ENCODE measurements at places on chromosomes 12 and 14. TPM values are rescaled to one million over a fixed set of nuclear protein-coding genes. Genes with fewer than 3 reads are reported as not detected.
A peak's percentile ranks its signal among the peaks of the same experiment; 100 is the strongest.

- H3K27me3 ChIP-seq, result no peaks in the 10 kb centered on the region
- no peaks in the 10 kb centered on the region for H3K36me3 ChIP-seq
- H3K4me1 ChIP-seq, result no peaks in the 10 kb centered on the region
- no peak overlapping the region for H3K27ac ChIP-seq
- no peak for DNase-seq
Observed at GRCh38 chr12:7265251-7265650, 38.6 kb upstream of the ACSM4 start.

- peaks cover 8% of the 10 kb centered on the region for H3K4me1 ChIP-seq
- H3K36me3 ChIP-seq, result no peaks in the 10 kb centered on the region
- no peak overlapping the region for H3K4me3 ChIP-seq
- no peaks in the 10 kb centered on the region for H3K27me3 ChIP-seq
- H3K27ac ChIP-seq, result no peak overlapping the region
Observed at GRCh38 chr12:94374124-94374523, 85.5 kb downstream of the CEP83 start.

DNA sequence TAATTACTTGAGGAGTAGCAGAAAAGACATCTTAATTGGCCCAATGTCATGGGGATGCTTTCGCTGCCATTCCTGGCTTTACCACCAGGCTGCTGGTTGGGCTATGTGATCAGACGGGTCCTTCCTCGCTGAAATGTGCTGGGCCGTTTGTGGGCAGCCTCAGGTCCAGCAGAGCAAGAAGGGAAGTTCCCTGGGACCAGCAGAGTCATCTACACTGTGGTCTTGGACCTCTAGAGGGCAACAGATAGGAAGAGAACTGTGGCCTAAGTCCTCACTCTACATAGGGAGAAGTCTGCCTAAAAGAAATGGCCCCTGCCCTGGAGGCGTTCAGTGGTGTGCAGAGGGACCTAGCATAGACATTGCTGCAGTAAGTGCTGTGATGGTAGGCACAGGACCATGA, 10.9 kb downstream of the EVL start:
- H3K27me3 ChIP-seq, result no peaks in the 10 kb centered on the region
- no peak overlapping the region for H3K4me3 ChIP-seq
- H3K4me1 ChIP-seq, result peaks cover 63% of the 10 kb centered on the region
- no peak for DNase-seq
- H3K27ac ChIP-seq, result peak overlapping the region; percentile 20

- no peak overlapping the region for H3K4me3 ChIP-seq
- H3K27ac ChIP-seq, result no peak overlapping the region
- H3K27me3 ChIP-seq, result no peaks in the 10 kb centered on the region
Observed at GRCh38 chr12:88420457-88420856, 159.8 kb downstream of the KITLG start.

DNA sequence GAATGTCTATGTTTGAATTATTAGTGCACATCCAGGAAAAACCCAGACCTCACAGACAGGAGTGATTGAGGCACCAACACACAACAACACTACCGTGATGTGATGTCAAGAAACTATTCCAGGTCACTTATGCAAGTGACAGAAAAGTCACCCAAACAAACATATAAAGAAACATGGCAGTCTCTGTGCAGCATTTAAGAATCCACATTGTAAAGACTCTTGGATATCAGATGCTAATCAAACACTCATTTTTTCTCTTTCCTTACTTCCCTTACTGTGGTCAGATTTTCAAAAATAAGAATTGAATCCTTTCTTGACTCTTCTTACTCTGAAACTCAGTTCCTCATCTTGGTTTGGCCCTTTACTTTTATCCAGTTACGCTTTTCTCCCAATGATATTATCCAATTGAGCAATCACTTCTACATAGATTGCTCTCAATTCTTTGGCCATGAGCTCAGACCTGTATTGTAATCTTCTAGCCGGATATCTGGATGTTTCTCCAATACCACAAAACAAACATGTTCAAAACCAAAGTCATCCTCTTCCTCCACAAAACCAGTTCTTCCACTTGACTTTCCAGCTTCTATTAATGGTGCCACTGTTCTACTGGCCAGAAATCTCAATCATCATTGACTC, 115.4 kb downstream of the DUSP6 start:
- H3K4me1 ChIP-seq, result no peaks in the 10 kb centered on the region
- H3K36me3 ChIP-seq, result no peaks in the 10 kb centered on the region
- no peak for DNase-seq
- H3K4me3 ChIP-seq, result no peak overlapping the region
- H3K27ac ChIP-seq, result no peak overlapping the region
- H3K27me3 ChIP-seq, result no peaks in the 10 kb centered on the region

DNA sequence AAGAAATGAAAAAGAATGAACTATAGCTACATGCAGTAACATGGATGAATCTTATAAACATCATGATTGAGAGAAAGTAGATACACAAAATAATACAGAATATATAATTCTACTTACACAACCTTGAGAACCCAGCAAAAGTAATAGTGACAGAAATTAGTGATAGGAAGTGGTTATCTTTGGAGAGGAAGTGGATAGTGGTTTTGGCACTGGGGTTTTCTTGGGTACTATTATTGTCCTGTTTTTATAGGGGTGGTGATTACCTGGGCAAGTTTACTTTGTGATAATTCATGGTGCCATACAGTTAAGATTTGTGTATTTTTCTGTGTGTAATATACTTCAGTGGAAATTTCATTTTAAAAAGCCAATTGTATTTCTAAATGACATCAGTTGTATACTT, 352.7 kb downstream of the AEBP2 start:
- no peak for DNase-seq
- no peaks in the 10 kb centered on the region for H3K4me1 ChIP-seq
- no peak overlapping the region for H3K4me3 ChIP-seq
- H3K36me3 ChIP-seq, result no peaks in the 10 kb centered on the region
- H3K27ac ChIP-seq, result no peak overlapping the region

DNA sequence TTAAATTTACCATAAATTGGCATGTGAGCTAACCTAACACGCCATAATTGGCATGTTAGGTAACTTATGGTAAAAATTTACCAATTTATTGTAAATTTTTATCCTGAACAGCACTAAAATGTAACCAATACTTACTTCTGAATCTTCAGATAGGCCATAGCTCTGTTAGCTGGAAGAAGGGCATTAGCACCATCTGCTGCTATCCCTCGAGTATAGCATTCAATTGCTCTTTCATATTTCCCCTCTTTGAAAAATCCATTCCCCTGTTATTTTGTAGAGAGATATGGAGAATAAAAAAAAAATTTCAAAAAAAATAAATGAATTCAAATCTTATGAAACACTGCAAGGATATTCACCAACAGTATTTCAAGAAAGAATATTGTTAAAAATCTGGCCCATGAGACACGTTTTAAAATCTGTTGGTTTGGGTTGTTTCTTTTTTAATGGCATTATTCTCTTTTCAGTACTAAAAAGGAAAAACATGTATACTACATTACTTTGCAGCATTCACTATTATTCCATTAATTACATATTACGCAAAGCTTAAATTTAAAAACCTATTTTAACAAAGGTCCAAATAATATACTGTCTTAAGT, 19.1 kb downstream of the RPAP3 start:
- peaks cover 1% of the 10 kb centered on the region for H3K36me3 ChIP-seq
- H3K4me1 ChIP-seq, result no peaks in the 10 kb centered on the region
- H3K4me3 ChIP-seq, result no peak overlapping the region
- no peaks in the 10 kb centered on the region for H3K27me3 ChIP-seq
- DNase-seq, result no peak

GRCh38 chr12:20127413-20127812, 240.9 kb upstream of the PDE3A start:
- H3K27me3 ChIP-seq, result no peaks in the 10 kb centered on the region
- H3K27ac ChIP-seq, result no peak overlapping the region
- H3K4me1 ChIP-seq, result no peaks in the 10 kb centered on the region
- H3K4me3 ChIP-seq, result no peak overlapping the region
- DNase-seq, result no peak

- no peaks in the 10 kb centered on the region for H3K36me3 ChIP-seq
- DNase-seq, result peak; percentile 20
- H3K27ac ChIP-seq, result peak overlapping the region; percentile 77
- peaks cover 35% of the 10 kb centered on the region for H3K4me1 ChIP-seq
- no peak overlapping the region for H3K4me3 ChIP-seq
Observed at GRCh38 chr12:103881261-103881660, 40.2 kb upstream of the NT5DC3 start.

DNA sequence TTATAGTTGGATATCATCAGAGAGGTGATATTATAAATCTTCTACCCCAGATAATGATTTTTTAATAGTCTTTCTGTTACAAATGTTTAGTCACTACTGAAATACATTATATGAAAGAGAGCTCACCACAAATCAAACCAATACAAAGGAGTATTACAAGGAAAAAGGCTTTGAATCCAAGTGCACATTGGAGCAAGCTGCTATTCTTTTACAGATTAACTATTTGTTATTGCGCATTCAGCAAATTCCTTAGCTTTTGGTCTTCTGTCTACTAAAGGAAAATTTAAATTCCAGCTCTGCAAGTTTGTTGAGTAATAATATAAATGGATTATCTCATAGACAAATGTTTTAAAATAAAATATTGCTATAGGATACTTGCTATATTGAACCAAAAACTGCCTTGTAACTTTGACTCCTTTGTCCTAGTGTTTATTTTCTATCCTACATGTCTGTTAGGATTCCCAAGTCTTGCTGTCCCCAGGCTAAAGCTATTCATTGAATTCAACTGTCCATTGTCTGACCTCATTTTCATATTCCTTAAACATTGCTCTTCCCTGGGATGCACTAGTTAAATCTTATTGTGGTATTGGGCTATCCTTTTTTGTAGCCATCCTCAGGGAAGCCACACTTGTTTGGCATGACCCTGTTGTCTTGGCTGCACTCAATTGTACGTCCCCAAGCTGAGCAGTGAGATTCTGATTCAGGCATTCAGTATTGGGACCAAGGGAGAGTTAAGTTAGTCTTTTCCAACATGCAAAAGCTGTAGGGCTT, 41.5 kb downstream of the PDE3A start:
- H3K4me1 ChIP-seq, result no peaks in the 10 kb centered on the region
- no peaks in the 10 kb centered on the region for H3K36me3 ChIP-seq
- no peak for DNase-seq
- no peaks in the 10 kb centered on the region for H3K27me3 ChIP-seq
- H3K4me3 ChIP-seq, result no peak overlapping the region

- H3K4me3 ChIP-seq, result no peak overlapping the region
- H3K27ac ChIP-seq, result no peak overlapping the region
- H3K27me3 ChIP-seq, result no peaks in the 10 kb centered on the region
- no peak for DNase-seq
Observed at GRCh38 chr12:68761901-68762630, 16.1 kb downstream of the SLC35E3 start.

- DNase-seq, result no peak
- no peak overlapping the region for H3K4me3 ChIP-seq
- peaks cover 4% of the 10 kb centered on the region for H3K4me1 ChIP-seq
- no peaks in the 10 kb centered on the region for H3K36me3 ChIP-seq
- no peak overlapping the region for H3K27ac ChIP-seq
Observed at GRCh38 chr14:69260861-69261564, 1.1 kb downstream of the GALNT16 start.

DNA sequence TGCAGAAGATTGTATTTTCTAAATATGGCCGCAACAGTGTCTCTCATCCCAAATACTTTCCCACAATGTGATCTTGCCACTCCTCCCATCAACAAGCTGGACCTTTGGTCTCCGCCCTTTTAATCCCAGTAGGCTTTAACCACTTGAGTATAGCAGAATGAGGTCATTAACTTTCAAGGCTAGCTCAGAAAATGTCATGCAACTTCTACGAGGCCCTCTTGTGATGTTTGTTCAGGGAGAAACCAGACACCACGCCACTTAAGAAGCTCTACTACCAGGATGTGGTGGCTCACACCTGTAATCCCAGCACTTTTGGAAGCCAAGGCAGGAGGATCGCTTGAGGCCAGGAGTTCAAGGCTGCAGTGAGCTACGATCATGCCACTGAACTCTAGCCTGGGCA, 20.1 kb upstream of the OR6J1 start:
- no peaks in the 10 kb centered on the region for H3K36me3 ChIP-seq
- H3K27ac ChIP-seq, result no peak overlapping the region
- DNase-seq, result no peak
- H3K4me3 ChIP-seq, result no peak overlapping the region
- H3K4me1 ChIP-seq, result no peaks in the 10 kb centered on the region

DNA sequence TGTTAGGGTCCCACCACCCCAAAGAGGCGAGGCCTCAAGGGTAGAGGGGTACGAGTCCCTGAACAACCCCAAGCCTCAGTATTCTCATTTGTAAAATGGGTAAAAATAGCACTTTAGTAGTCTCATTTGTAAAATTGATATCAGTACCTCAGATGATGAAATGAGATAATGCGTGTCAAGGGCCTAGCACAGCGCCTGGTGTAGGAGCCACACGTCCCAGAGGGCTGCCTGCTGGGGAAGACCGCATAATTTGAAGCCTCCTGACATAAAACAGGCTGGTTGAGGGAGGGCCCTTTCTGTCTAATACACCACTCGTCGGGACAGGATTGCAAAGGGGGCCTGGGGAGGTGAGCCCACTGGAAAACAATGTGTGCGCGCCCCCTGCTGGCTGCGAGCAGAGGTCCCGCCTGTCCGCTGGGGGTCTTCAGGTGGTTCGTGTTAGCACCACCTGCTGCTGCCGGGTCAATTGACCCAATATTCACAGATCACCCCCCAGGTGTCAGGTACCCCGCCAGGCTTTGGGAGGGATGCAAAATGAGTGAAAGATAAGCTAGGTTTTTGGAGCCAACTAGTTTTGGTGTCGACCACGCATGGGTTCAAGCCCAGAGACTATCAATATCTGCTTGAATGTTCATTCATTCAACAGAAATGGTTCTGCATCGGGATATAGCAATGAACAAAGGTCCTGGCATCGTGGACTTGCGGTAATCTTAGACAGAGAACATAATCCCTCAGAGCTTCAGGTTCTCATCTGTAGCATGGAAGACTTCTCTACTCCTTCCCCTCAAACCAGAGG, 24.7 kb upstream of the IRF2BPL start:
- peaks cover 12% of the 10 kb centered on the region for H3K4me1 ChIP-seq
- H3K4me3 ChIP-seq, result no peak overlapping the region
- no peaks in the 10 kb centered on the region for H3K36me3 ChIP-seq

DNA sequence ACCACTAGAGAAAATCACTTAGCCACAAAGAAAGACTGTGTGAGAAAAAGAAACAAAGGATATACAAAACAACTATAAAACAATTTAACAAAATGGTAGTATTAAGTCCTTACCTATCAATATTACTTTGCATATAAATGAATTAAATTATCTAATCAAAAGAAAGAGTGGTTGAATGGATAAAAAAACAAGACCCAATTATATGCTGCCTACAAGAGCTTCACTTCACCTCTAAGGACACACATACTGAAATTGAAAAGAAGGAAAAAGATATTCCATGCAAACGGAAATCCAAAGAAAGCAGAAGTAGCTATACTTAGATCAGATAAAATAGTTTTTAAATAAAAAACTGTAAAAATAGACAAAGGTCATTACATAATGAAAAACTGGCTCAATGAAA, 134.9 kb upstream of the CCDC196 start:
- no peak for DNase-seq
- H3K27ac ChIP-seq, result no peak overlapping the region
- no peaks in the 10 kb centered on the region for H3K4me1 ChIP-seq
- H3K4me3 ChIP-seq, result no peak overlapping the region
- no peaks in the 10 kb centered on the region for H3K36me3 ChIP-seq
- H3K27me3 ChIP-seq, result no peaks in the 10 kb centered on the region

- no peaks in the 10 kb centered on the region for H3K27me3 ChIP-seq
- H3K4me1 ChIP-seq, result peaks cover 29% of the 10 kb centered on the region
- H3K4me3 ChIP-seq, result no peak overlapping the region
- H3K27ac ChIP-seq, result no peak overlapping the region
Observed at GRCh38 chr12:56124133-56124532, 3.9 kb upstream of the ESYT1 start.

SLC39A2 gene
- total RNA-seq, result not detected

GLS2 gene
- total RNA-seq, result 3.7 TPM

PZP gene
- not detected for total RNA-seq

PTGES3 gene
- total RNA-seq, result 263 TPM

SLC16A7 gene
- 12.5 TPM for total RNA-seq

RTN1 gene
- not detected for total RNA-seq

FOXN4 gene
- total RNA-seq, result not detected

RIC8B gene
- total RNA-seq, result 9.6 TPM

Data from GM12878 (cell line).